NCI-H524 treated with DMSO at 0.1 percent for 48 hours (cell line): ENCODE measurements at places on chromosomes 11 and 22.

GRCh38 chr11:121291896-121292494, 576 bp upstream of the SC5D start:
- no peak for DNase-seq

GRCh38 chr11:62976109-62976508, 8.7 kb downstream of the SLC22A6 start:
- no peak for DNase-seq

DNA sequence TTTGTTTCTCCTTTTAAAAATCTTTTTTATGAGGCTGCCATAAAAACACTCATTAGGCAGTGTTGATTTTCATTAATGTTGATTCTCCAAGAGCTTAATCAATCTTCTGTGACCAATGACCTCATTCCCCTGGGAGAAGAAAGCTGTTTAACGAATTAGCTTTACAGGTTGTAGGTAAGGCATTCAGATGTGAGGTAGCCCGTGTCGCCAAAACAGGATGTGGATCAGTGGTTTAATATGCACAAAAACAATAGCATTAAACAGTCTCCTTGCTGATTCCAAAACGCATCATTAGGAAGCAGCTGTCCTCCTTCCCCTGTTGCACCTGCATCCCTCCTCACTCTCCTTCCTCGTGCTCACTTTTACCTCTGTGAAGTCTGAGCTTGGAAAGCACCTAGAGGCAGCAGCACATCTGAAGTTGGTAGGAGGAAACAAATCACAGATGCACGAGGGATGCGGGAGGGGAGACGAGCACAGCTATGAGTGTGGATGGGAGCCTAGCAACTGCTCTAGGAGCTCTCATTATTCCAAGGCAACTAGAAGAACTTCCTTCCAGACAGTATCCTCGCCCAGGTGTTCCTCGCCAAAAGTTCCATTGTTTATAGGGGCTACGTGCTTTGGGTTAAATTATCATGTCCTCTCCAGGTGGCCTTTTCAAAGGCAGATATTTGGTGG, 179.4 kb upstream of the SNX19 start:
- DNase-seq, result no peak

GRCh38 chr11:82305123-82305522, 428.5 kb downstream of the FAM181B start:
- no peak for DNase-seq

GRCh38 chr22:27918341-27919221, 475 bp downstream of the PITPNB start:
- no peak for DNase-seq

GRCh38 chr11:13339195-13340153, 61.9 kb downstream of the BMAL1 start:
- DNase-seq, result no peak

- no peak for DNase-seq
These were observed 815 bp downstream of the EHD1 start for GRCh38 chr11:64877390-64878222.

DNA sequence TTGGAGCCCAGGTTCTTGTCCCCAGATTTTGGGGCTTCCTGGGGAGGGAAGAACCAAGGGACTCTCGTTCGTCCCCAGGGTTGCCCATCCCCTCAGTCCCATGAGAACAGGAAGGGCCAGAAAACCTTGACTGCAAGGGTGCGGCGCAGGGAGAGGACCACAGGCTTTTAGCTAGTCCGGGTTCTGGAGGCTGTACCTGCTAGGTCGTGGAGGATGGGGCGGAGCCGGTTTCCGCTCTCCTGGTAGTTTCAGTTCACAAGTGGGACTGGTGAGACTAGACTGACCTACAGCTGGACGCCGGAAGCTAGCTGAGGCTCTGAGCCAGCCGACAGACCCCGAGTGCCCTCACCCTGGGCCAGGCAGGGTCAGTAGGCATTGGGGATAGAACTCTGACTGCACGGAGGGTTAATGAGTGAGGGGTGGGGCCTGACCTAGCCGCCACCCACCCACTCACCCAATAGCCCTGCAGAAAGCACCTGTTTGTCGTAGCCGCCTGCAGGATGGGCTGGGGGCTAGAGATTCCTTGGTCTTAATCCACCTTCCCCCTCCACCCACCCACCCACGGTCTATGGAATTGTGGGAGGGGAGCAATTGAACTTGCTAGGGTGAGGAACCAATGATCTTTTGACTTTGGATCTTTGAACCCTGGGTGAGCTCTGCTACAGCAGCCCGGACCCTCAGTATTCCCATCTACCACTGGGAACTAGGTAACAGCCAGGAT, 1.5 kb downstream of the MAFF start:
- DNase-seq, result no peak
